H9 (cell line): ENCODE measurements at places on chromosomes 5 and 9.

GRCh38 chr9:114954956-114955582, 24.7 kb upstream of the TNFSF8 start:
- no peak for DNase-seq

DNA sequence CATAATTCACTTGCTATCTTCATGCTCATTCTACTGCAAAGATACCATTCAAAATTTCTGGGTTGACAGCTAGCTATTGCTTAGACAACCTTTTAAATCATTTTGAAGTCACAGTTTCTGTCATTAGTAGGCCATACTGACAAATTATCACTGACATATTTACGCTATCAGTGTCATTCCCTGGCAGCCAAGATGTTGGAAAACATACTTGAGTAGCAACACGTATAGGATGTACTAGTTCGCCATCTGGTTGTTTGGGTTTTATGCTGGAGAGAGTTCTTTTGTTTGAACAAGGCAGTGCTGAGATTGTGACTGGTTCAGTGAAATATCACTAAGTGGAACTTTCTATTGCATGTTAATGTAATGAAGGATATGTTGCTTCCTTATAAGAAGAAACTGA, 621.9 kb downstream of the DTWD2 start:
- no peak for DNase-seq

- peak; percentile 95 for DNase-seq
Observed at GRCh38 chr5:174532455-174533453, 191.6 kb upstream of the MSX2 start.

DNA sequence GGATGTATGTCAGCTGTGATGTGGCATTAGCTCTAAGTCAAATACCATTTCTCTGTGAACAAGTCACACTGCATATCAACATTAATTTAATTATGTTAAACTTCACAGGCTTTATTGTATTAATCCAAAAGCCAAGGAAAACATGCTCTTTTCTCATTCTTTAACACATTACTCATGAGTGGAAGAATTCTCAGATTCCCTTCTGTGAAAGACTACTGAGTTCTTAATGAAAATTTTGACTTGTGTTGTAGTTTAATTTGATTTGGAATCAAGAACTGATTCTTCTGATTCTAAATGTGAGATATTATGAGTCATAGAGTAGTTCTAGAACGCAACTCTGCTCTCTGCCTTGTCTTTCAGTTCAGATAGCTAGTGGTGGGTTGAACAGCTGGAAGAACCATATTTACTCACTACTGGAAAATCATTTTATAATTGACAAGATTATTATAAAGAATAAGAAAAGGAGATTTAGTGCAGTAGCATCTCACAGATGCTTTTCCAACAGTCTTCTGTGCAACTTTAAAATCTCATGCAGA, 90.6 kb downstream of the VCAN start:
- DNase-seq, result no peak

GRCh38 chr5:80764786-80765185, 110.0 kb upstream of the DHFR start:
- DNase-seq, result no peak

DNA sequence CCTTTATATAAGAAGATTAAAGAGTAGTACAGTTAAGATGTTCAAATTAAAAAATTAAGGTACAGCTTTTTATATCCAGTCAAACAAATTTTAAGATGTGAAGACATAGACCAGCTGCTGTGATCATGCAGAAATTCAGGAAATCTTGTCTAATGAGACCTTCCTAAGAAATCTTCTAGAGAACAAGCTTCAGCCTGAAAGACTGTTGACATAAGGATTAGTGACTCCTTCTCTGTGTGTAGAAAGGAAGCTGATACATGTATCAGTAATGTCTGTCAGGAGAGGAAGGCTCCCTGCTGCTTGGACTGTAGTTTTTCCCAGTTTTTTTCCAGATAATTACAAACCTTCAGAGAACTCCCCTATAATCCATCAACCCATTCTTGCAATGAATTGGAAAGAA, 75.8 kb upstream of the PCSK5 start:
- DNase-seq, result no peak

GRCh38 chr5:143194206-143194605, 209.3 kb downstream of the NR3C1 start:
- no peak for DNase-seq

DNA sequence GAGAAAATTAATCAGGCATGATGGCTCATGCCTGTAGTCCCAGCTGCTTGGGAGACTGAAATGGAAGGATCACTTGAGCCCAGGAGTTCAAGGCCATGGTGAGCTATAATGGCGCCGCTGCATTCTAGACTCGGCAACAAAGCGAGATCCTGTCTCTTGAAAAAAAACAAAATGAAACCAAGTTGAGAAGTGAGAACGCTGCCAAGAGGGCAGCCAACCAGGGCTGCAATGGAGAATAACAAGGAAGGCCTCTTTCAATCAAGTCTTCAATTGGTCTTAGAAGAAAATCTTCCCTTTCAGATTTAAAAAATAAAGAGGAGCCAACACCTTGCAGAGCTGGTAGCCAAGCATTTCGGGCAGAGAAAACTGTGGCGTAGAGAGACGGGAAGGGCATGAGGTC, 14.7 kb downstream of the KIAA1958 start:
- no peak for DNase-seq

DNA sequence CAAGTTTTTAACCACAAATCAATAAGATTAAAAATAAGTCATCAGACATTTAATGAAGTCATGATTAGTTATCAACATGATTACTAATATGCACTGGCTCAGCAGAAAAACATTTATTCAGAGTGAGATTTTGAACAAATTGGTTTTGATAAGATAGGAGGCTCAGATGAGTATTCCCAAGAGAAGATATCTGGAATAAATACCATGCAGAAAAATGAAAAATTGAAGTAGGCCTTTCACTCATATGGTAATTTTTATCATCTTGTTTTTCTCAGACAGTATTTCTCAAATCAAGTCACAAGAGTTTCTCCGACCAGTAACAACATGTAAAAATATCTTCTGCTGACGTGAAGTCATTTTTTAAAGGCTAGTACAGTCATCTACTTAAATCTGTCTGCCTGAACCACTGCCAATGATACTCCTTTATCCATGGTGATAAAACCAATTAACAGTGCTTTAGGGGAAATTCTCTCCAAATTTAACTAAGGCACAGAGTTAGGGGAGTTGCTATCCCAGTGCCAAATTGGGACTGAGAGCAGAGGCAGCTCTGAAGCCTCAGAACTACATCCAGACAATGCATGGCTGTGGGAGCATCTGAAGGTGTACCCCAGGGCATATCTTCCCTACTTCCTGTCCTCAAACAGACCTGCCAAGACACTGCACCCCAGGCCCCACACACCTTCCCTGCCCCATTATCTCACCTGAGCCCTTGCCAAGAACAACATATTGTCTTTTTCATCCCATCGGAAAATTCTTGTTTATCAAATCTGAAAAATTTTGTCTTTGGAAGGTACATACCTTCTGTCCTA, 105.5 kb upstream of the TSLP start:
- no peak for DNase-seq

- no peak for DNase-seq
Observed at GRCh38 chr5:1131191-1131621, 19.3 kb upstream of the SLC12A7 start.

DNA sequence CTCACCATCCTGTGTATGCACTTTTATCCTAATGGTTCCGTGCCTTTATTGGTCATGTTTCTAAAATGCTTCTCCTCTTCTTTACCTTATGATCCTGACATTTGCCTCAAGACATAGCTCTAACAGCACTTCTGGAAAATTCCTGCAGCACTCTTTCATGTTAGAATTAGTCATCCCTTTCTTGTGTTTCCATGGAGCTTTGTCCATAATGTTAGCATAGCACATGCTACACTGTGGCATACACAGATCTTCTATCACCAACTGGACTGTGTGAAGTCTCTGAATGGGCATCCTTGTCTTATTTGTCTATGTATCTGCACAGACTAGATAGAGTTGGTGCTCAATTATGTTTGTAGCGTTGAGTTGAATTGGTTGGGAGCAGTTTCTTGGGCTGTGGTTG, 2.0 kb downstream of the SCGB3A2 start:
- no peak for DNase-seq

DNA sequence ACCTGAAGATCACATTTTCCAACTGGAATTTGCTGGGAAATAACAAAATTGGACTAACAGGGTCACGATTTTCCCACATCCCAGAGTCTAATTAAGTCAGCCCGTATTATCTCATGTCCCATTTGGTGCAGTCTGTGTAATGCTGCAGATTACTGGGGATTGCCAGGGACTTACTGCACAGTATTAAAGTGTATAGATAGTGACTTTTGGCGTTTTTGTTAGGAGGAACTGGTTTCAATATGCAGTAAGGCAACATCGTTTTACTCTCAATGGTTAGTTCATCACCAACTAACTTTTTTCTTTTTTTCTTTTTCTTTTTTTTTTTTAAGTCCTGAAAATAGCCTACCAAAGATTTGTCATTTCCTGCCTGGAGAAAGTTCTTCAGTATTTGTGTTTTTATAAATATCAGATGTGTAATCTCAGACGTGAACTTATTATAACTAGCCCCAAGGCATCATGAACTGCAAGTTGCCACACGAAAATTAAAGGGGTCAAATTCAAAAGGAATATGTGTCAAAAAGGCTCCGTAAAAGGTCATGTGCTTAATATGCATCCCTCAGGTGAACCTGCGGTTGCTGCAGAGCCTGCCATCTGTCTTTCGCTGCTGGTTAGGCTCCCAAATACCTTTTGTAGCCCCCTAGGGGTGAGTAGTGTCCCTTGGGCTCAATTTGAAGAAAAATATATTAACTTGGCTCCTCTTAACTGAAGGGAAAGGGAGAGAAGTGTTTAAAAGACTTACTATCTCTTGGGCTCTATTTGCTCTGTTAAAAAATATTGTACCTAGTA, 176.7 kb upstream of the ADAMTSL1 start:
- peak; percentile 56 for DNase-seq

DNA sequence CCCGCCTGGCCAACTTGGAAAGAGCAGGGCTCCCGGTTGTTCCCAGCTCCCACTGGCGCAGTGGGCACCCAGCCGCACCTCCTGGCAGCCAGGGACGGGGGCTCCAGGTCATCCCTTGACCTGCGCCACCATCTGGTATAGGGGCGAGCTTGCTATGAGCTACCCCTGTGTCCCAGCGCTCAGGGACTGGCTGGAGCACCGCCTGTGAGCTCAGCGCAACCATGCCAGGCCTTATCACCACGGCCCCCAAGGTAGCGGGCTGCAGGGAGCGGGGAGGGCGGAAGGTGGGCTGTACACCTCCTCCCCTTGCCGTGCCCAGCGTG, 15.4 kb upstream of the RASA1 start:
- DNase-seq, result no peak

- DNase-seq, result no peak
Observed at GRCh38 chr5:154199671-154200220, 9.2 kb downstream of the GALNT10 start.

DNA sequence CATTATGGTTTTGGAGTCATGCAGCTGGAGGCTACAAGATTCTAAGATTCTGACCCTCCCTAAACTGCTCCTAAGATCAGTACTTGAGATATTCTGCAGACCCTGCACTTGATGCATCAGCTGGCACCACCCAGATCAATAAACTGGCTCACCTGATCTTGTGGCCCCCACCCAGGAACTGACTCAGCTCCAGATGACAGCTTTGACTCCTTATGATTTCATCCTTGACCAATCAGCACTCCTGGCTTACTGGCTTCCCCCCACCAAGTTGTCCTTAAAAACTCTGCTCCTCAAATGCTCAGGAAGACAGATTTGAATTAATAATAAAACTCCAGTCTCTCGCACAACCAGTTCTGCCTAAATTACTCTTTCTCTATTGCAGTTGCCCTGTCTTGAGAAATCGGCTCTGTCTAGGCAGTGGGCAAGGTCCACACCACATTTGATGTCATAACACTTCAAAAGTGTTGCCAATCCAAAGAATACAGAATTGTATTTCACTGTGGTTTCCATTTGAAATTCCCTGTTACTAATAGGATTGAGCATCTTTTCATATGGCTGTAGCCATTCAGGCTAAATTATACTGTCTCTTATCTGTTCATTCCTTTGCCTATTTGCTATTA, 14.8 kb upstream of the SLC30A5 start:
- no peak for DNase-seq

GRCh38 chr9:12715268-12715667, 22.1 kb downstream of the TYRP1 start:
- no peak for DNase-seq

DNA sequence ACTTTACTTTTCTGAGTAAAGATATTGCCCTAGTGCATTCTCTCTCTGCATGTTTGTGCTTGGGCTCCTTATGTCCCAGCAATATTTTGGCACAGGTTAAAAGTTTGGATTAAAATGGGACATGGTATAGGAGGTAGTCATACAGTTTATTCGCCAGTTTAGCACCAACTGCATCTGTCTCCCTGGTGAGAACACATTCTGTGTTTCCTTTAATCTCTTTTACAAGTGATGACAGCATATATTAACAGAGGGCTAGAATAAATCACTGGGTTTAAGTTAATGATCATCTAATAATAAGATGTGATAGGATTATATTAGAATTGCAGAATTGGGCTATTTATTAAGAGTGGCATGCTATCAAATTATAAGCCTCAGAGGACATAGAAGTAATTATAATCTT, 550.1 kb downstream of the LRRC70 start:
- DNase-seq, result no peak

DNA sequence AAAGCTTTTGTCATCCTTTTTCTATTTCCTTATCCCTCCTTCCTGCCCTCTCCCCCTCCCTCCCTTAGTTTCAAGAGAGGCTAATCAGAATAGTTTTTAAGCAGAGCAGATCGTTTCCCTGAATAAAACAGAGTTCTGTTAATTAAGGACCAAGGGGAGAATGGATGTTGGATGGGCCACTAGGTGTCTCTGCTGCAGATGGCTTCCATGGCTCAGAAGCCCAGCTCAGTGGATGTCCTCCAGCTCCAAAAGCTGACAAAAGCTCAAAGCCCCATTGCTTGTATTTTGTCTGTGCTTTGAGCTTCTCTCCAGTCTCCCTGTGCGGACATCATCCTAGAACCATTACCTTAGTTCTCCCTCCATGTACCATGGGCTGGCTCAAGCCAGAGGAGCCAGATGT, 21.0 kb upstream of the NPR3 start:
- no peak for DNase-seq

DNA sequence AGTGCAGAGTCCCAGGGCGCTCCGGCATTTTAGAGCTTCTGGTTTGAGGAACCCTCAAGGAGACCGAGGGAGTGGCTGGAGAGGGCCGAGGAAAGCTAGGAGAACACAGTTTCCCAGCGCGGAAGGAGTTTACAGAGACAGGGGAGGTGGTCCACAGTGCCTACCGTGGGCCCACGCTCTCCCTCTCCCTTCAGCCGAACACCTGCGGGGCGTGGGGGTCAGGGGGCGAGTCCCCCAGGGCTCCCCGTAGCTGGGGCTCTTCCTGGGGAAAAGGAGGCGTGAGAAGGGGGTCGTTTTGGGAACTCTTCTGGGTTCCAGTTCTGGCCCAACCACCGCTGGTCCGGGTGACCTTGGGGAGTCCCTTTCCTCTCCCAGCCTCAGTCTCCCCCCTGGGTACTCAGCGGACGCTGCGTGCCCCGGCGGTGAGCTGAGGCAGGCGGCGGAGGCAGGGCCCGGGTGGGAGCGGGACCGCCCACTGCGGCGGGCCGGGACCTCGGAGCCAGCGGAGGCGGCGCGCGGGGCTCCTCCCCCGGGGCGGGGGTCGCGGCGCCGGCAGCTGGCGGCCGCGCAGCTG, 368 bp upstream of the FRMPD1 start:
- DNase-seq, result no peak
